ENCODE measurements at places on chromosomes 3 and 15.

DNA sequence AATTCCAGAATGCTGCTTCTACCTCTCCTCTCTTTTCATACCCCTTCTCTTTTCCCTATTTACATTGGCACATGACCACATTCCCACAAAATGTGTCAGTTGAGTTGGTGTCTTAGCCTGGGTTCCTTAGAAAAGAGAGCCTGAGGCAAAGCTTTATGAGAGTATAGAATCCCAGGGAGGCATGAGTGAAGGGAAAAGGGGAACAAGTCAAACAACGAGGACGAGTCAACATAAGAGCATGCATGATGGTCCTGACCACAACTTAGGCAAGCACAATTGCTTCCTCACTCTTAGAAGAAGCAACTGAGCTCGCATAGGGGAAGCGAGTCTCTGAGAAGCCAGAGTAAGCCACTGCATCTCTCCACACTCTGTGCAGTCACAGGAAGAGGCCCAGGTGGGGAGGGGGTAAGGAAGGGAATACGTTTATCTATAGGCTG, 15.4 kb upstream of the ZNF774 start:
- peaks cover 8% of the 10 kb centered on the region for H3K4me1 ChIP-seq
- H3K27ac ChIP-seq, result peak overlapping the region; percentile 10
- H3K27me3 ChIP-seq, result no peaks in the 10 kb centered on the region

DNA sequence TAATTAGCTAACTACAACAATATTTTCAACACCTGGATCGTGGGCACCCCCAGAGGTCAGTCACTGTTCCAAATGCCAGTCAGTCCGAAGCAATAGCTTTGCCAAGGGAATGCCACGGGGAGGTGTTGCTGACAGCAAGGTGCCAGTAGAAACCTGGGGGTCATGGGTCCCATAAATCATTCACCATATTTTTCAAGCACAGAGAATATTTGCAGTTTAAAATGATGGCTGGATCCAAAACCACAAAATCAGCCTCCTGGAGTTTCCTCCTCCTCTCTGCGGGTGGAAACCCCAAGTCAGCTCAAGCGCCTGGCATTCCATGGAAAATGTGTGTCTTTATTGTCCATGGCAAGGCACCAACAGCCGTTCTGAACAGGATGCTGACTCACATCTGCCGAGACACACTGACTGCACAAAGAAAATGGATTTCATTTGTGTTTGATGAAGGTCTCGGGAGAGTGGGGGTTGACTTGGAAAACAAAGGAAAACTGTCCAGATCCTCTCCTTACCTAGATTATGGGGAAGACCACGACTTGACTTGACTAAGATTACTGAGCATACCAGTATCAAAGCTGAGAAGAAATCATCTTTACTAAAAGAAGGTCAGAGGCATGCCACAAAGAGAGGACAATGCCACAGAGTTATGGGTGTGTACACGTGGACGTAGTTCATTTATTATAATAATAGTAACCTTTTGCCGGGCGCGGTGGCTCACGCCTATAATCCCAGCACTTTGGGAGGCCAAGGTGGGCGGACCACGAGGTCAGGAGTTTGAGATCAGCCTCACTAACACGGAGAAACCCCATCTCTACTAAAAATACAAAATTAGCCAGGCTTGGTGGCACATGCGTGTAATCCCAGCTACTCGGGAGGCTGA, 26.4 kb downstream of the ANXA2 start:
- H3K27ac ChIP-seq, result peak overlapping the region; percentile 97
- peaks cover 51% of the 10 kb centered on the region for H3K36me3 ChIP-seq
- peaks cover 26% of the 10 kb centered on the region for H3K4me1 ChIP-seq
- no peak for DNase-seq

DNA sequence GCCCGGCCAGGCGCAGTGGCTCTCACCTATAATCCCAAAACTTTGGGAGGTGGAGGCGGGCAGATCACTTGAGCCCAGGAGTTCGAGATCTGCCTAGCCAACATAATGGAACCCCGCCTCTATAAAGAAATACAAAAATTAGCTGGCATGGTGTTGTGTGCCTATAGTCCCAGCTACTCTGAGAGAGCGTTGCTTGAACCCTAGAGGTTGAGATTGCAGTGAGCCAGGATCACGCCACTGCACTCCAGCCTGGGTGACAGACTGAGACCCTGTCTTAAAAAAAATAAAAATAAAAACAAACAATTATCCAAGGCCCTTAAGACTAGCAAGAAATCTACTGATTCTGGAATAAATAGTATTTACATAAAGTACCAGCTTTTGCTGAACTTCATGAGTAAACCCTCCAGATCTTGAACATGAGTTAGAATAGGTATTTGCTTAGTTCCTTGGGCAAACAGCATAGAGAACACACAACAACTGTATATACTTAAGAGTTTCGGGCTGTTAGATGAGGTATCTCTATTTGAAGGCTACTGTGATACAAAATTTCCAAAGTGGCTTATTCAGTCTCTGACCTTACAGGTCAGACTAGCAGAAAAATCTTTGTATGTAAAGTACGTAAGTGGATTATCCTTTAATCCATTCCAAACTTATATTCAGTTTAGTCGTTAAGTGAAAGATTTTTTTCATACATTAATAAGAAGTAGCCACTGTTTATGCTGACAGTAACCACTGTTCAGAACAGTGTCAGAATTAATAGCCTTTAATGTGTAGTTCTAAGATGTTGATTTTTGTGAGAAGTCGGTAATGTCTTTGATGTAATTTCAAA, 171.1 kb upstream of the CGNL1 start:
- no peak for DNase-seq
- no peaks in the 10 kb centered on the region for H3K27me3 ChIP-seq
- H3K4me1 ChIP-seq, result peaks cover 7% of the 10 kb centered on the region
- H3K4me3 ChIP-seq, result no peak overlapping the region
- H3K27ac ChIP-seq, result no peak overlapping the region

- DNase-seq, result no peak
- H3K36me3 ChIP-seq, result peaks cover 20% of the 10 kb centered on the region
- H3K27me3 ChIP-seq, result no peaks in the 10 kb centered on the region
Measured at GRCh38 chr3:128767094-128767750, 41.2 kb downstream of the RAB7A start.

- no peak overlapping the region for H3K4me3 ChIP-seq
- H3K36me3 ChIP-seq, result no peaks in the 10 kb centered on the region
- no peak overlapping the region for H3K27ac ChIP-seq
- no peak for DNase-seq
- peaks cover 65% of the 10 kb centered on the region for H3K27me3 ChIP-seq
- peaks cover 21% of the 10 kb centered on the region for H3K4me1 ChIP-seq
Measured at GRCh38 chr3:46561511-46561910, 4.6 kb downstream of the LRRC2 start.

DNA sequence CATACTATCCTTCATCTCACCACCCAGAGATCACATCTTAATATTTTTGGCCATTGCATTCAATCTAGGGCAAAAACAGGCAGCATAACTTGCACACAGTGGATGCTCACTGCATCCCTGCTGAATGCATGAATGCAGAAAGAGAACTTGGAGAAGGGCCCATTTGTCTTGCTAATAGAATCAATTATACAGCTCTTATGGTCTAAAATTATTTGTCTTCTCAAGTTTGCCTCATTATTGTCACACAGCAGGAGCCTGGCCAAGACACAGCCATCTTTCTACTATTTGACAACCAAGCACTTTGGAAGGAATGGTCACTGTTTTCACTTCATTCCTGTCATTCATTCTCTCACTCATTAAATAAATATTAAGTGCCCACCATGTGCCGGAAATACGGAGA, 1.2 kb upstream of the ARHGEF26 start:
- H3K4me1 ChIP-seq, result peaks cover 15% of the 10 kb centered on the region
- H3K4me3 ChIP-seq, result no peak overlapping the region
- H3K27ac ChIP-seq, result no peak overlapping the region
- H3K36me3 ChIP-seq, result no peaks in the 10 kb centered on the region
- no peak for DNase-seq

DNA sequence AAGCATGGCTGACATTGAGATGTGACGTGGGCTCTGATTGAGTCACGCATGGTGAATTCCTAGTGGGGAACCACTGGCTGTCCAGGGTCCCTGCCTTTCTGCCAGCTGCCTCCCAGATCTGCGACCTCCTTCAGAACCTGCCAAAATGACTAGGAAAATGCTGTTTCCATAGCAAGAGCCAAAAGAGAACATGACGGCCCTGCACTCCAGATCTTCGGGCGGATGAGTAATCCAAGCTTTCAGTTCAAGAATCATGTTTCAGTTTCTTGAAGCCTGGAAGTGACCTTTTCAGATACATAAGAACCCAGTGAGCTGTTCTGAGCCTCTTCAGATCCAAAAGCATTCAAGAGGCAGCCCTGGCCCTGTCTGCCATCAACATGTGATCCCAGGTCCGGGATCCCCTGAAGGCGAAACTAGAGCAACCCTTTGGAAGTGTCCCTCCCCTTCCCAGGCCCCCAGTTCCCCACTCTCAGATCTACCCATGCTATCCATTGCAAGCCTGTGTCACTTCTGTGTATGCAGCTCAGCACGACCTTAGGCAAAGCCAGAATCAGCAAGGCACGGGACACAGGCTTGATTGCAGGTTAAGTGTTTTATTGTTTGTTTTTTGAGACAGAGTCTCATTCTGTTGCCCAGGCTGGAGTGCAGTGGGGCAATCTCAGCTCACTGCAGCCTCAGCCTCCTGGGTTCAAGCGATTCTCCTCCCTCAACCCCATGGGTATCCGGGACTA, 19.7 kb downstream of the ANKRD63 start:
- no peak overlapping the region for H3K27ac ChIP-seq
- DNase-seq, result no peak
- no peaks in the 10 kb centered on the region for H3K4me1 ChIP-seq
- no peaks in the 10 kb centered on the region for H3K36me3 ChIP-seq
- H3K4me3 ChIP-seq, result no peak overlapping the region

DNA sequence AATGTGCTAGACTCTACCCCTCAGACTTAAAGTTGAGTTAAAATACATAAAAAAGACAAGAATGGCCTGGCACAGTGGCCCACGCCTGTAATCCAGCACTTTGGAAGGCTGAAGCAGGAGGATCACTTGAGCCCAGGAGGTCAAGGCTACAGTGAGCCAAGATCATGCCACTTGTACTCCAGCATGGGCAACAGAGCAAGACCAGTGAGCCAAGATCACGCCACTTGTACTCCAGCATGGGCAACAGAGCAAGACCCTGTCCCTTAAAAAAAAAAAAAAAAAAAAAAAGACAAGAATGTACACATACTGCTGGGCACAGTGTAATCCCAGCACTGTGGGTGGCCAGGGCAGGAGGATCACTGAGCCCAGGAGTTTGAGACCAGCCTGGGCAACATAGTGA, 17.4 kb downstream of the DIS3L start:
- H3K27ac ChIP-seq, result no peak overlapping the region
- peaks cover 46% of the 10 kb centered on the region for H3K36me3 ChIP-seq
- H3K4me1 ChIP-seq, result no peaks in the 10 kb centered on the region

- H3K36me3 ChIP-seq, result no peaks in the 10 kb centered on the region
- no peaks in the 10 kb centered on the region for H3K27me3 ChIP-seq
- DNase-seq, result peak; percentile 76
- H3K27ac ChIP-seq, result peak overlapping the region; percentile 89
- peak overlapping the region; percentile 62 for H3K4me3 ChIP-seq
- peaks cover 24% of the 10 kb centered on the region for H3K4me1 ChIP-seq
Measured at GRCh38 chr15:76976572-76977270, 18.2 kb upstream of the PSTPIP1 start.

GRCh38 chr15:88619796-88620195, 1.3 kb upstream of the AEN start:
- DNase-seq, result no peak
- H3K27me3 ChIP-seq, result peaks cover 3% of the 10 kb centered on the region
- H3K4me3 ChIP-seq, result no peak overlapping the region

DNA sequence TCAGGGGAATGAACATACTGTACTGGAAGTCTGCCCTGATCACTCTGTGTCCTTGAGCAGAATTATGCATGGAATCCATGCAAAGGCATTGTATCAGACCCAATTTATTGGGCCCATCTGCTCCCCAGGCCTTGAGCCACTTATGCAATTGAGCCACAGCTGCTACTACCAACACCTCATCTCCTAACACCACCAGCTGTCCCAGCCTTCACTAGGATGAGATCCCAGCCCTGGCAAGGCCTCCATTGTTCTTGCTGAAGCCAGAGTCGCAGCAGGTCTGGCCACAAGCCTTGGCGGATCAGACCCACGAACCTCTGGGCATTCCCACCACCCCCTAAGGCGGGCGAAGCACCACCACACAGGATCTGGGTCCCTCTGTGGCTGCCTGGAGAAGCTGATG, 9.2 kb upstream of the NME9 start:
- H3K4me3 ChIP-seq, result no peak overlapping the region
- H3K27ac ChIP-seq, result no peak overlapping the region
- peaks cover 5% of the 10 kb centered on the region for H3K27me3 ChIP-seq

GRCh38 chr3:8553405-8553804, 51.8 kb downstream of the LMCD1 start:
- no peak overlapping the region for H3K27ac ChIP-seq
- H3K27me3 ChIP-seq, result no peaks in the 10 kb centered on the region
- DNase-seq, result no peak
- no peak overlapping the region for H3K4me3 ChIP-seq

GRCh38 chr15:101600035-101600434, 52.1 kb downstream of the TM2D3 start:
- H3K4me3 ChIP-seq, result no peak overlapping the region
- DNase-seq, result no peak
- H3K36me3 ChIP-seq, result no peaks in the 10 kb centered on the region
- H3K4me1 ChIP-seq, result no peaks in the 10 kb centered on the region
- H3K27me3 ChIP-seq, result peaks cover 44% of the 10 kb centered on the region

- peaks cover 45% of the 10 kb centered on the region for H3K4me1 ChIP-seq
- peaks cover 3% of the 10 kb centered on the region for H3K27me3 ChIP-seq
- no peak overlapping the region for H3K4me3 ChIP-seq
- peak; percentile 46 for DNase-seq
- H3K36me3 ChIP-seq, result no peaks in the 10 kb centered on the region
Measured at GRCh38 chr3:122080207-122080587, 25.0 kb downstream of the CD86 start.

- H3K27me3 ChIP-seq, result peaks cover 31% of the 10 kb centered on the region
- peaks cover 2% of the 10 kb centered on the region for H3K4me1 ChIP-seq
- no peaks in the 10 kb centered on the region for H3K36me3 ChIP-seq
- no peak overlapping the region for H3K4me3 ChIP-seq
Measured at GRCh38 chr3:14616606-14617507, 34.7 kb upstream of the CCDC174 start.

GRCh38 chr3:72977060-72977808, 19.4 kb upstream of the PPP4R2 start:
- peaks cover 8% of the 10 kb centered on the region for H3K27me3 ChIP-seq
- H3K4me1 ChIP-seq, result peaks cover 8% of the 10 kb centered on the region
- H3K36me3 ChIP-seq, result no peaks in the 10 kb centered on the region
- peak overlapping the region; percentile 85 for H3K27ac ChIP-seq

- H3K4me3 ChIP-seq, result no peak overlapping the region
- H3K36me3 ChIP-seq, result no peaks in the 10 kb centered on the region
- no peak for DNase-seq
Measured at GRCh38 chr3:121111914-121112612, 204.1 kb downstream of the STXBP5L start.

GRCh38 chr15:57354436-57355123, 21.7 kb upstream of the CGNL1 start:
- H3K36me3 ChIP-seq, result no peaks in the 10 kb centered on the region
- H3K4me3 ChIP-seq, result no peak overlapping the region
- no peak for DNase-seq
- no peaks in the 10 kb centered on the region for H3K4me1 ChIP-seq

GRCh38 chr3:15501126-15501525, 20.4 kb downstream of the COLQ start:
- H3K4me1 ChIP-seq, result peaks cover 38% of the 10 kb centered on the region
- no peaks in the 10 kb centered on the region for H3K27me3 ChIP-seq
- DNase-seq, result no peak
